Kidney capillary endothelial cell (primary cell): ENCODE measurements at places on chromosomes 3 and 15.
A peak's percentile ranks its signal among the peaks of the same experiment; 100 is the strongest.

DNA sequence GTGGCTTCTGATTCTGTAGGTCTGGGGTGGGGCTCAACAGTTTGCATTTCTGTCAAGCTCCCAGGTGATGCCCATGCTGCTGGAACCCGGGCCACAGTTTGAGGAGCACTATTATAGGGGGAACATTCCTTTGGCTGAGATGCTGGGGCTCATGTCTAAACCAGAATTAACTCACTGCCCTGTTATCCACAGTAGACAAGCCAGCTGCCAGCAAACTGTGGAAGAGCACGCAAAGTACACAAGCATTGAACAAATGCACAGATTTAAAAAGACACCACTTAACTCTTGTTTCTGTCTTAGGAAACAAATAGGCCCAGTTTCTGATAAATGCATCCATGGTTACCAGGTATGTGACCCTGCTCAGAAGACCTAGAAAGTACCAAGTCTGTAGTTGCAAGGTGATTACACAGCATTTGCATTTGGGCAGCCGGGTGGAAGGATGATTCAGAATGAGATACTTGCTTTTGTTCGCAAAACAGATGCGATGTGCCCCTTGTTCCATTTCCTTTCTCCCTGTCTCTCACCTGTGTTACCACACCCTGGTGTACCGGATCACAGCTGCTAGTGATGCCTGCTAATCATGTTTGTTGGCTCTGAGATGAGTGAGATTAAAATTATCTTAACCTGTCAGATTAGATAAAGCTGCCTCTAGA, 12.4 kb downstream of the GYG1 start:
- DNase-seq, result no peak

DNA sequence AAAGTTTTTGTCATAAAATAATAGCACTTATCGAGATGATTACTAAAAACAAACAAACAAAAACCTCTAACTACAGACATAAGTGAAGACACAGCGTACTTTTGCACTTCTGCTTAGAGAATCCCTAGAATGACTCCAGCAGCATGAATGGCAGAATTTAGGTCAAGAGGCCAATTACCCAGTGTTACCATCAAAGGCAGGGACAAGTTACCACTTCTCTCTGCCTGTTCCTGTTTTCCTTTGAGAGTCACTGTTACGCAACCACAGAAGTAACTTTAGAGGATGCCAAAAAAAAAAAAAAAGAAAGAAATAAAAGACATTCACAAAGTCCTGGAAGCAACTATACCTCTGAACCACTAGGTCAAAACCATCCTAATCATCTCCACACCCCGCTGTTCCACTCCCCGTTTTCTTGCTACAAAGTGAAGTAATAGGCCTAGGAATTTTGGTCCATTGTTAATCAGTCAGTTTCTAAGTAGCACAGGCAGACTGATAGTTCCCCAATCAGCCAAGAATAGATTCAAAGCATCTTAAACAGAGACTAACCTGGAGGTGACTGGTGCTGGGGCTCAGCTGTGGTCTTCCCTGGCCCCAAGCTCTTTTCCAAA, 41.9 kb downstream of the FMN1 start:
- no peak for DNase-seq

DNA sequence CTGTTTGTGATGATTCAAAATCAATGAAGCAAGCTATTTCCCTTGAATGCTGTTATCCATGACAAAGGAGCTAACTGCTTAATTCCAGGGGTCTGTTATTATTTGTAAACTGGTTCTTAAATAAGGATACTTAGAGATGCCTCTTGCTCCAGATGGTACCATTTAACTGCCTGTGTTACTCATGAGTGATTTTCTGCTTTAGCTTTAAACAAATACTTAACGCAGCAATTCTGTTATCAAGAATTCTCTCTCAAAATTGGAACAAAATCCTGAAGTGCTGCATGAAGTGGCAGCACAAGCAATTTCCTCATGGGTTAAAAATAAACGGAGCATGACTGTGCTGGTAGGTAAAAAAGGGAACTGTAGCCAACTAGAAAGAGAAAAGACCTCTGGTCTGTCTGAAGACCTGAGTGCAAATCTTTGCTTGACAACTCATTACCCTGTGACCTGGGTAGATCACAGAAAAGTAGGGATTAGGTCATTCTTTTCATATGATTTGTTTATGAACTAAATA, 62.5 kb upstream of the GBE1 start:
- no peak for DNase-seq

DNA sequence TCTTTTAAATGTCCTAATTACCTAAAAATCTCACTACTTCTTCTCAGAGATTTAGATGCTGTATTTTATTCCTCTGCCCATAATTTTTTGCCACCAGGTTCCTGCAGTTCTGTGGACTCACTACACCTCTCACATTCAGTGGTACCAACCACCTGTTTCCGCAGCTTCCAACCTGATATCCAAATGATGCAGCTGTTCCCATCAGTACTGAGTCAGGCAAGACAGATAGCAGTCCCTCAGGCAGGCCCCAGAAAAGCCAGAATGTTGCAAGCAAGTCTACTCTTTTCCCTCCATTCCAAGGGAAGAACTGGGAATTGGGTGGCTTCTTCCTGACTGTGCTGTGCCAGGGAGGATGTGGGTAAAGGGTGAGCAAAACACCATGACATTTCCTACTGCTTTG, 39.0 kb downstream of the MNS1 start:
- no peak for DNase-seq

DNA sequence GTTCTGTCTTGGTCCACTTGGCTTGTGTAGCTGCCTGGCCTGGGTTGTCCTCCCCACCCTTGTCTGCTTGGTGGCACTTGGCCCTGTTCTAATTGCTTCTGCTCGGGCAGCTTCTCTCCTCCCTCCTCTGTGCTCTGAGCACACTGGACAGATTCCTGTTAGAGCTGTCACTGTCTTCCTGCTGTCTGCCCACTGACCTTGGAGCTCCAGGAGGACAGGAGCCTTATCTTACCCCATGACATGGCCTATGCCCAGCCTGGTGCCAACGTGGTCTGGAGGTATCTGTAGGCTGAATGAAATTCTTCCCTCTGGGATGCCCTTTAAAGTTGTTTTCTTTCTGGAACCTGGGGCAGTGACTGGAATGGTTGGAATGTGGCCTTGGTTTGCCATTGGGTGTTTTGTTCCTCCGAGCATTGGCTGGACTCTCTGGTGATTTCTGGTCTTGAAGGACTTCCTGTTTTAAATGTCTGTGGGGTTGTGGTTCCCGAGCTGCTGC, 94.1 kb downstream of the FAM43A start:
- no peak for DNase-seq

DNA sequence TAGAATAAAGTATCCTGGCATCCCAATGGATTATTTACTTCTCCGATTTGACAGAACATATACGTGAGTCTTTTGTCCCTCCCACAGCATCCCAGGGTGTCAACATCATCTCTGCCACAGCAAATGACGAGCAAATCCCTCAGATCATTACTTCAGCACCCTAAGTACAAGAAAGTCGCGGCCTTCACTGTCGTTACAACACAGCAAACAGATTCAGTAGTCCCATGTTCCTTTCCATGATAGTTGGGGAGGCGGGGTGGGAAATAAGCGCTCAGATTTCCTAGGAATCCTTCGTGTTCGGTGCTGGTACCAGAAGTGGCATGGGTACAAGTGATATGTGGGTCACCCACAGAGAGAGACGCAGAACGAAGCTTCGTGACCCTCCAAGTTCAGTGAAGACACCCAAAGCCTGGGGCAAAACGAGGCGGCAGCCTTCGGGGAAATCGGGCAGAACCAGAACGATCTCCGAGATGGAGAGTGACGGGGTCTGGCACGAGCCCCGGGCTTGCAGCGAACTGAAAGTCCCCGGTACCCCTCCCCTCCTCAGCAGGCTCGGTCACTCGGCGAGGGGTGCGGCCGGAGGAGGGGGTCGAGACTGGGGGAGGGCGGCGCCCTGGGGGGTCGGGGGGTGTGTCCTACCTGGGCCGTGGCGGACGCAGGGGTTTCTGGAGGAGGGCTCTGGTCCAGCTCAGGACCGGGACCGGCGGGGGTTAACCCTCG, 619 bp downstream of the TTBK2 start:
- DNase-seq, result peak; percentile 40

- no peak for DNase-seq
Observed at GRCh38 chr3:16136055-16136454, 38.4 kb upstream of the GALNT15 start.

- DNase-seq, result no peak
Observed at GRCh38 chr15:71120428-71120944, 5.2 kb downstream of the THSD4 start.

DNA sequence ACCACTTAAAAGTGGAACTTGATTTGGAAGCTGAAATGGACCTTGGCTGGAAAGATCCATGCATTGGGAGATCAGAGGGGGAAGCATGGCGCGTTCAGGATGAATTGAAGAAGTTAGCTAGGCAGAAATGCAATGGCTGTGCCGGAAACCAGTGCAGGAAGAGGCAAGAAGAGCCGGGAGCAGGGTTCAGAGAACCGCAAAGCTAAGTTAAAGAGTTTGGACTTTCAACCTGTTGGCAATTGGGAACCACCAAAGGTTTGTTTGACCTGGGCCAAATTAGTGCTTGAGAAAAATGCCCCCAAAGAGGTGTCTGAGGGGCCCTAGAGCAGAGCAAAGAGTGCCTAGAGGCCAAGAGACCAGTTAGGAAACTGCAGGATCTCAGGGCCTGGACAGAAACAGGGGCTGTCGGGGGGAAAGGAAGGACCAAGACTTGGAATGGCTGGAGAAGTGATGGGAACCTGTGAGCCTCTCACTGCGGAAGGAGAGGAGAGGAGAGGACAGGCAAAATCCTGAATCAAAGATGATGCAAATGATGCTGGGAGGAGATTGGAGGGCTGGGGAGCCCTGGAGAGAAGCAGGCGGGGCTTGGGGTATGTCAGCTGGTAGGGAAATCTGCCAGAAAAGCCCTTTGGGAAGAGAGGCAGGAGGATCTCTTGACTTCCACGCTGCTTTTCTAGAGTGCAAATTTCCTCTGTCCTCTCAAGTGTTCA, 49.3 kb downstream of the FAM174B start:
- no peak for DNase-seq

DNA sequence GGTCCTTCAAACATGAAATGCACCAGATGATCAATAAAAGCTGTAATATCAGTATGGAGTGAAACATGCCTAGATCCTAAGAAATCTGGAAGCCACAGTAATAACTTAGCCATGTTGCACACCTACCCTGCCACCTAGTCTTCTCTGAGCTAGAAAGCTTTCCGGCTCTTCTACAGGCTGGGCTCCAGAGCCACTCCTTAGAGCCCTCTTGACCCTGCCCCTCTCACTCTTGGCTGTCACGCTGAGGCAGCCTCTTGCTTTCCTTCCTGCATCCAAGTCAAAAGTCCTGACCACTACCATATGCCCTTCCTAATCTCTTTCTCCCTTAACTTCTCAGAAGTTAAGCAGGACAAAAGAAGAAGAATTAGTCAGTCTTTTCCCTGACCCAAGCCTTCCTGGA, 17.7 kb downstream of the RBM15B start:
- no peak for DNase-seq

- DNase-seq, result no peak
Observed at GRCh38 chr3:172294223-172294806, 153.9 kb downstream of the GHSR start.

- DNase-seq, result no peak
Observed at GRCh38 chr3:187274315-187274976, 17.1 kb downstream of the MASP1 start.

GRCh38 chr15:41554343-41554742, 4.7 kb upstream of the TYRO3 start:
- no peak for DNase-seq

- DNase-seq, result no peak
Observed at GRCh38 chr3:118761291-118761606, 273.4 kb downstream of the IGSF11 start.

- no peak for DNase-seq
Observed at GRCh38 chr3:187481426-187481825, 113.2 kb downstream of the RTP4 start.

- peak; percentile 64 for DNase-seq
Observed at GRCh38 chr15:68553994-68554720, 24.6 kb upstream of the CORO2B start.

DNA sequence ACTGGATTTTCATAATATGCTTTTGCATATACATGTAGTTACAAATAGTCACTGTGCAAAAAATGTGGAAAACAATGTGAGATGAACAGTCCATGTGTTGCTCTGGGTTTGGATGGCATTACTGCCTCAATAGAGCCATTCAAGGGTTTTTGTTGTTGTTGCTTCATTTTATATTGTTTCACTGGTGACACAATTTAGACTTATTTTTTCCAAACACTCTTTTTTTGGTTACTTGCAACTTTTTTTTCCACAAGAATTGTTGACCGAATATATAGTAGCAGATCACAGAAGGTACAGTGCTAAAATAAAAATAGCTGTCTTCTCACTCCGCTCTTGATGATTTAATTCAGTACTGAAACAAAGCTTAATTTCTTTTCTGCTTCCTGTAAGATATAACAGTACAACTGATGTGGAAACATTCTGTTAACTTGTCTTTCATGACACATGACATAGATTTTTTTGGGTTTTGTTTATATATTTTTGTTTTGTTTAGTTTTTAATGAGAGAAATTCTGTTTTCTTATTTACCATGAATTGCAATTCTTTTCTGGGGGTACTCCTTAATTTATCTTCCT, 618.6 kb downstream of the NAALADL2 start:
- DNase-seq, result no peak

DNA sequence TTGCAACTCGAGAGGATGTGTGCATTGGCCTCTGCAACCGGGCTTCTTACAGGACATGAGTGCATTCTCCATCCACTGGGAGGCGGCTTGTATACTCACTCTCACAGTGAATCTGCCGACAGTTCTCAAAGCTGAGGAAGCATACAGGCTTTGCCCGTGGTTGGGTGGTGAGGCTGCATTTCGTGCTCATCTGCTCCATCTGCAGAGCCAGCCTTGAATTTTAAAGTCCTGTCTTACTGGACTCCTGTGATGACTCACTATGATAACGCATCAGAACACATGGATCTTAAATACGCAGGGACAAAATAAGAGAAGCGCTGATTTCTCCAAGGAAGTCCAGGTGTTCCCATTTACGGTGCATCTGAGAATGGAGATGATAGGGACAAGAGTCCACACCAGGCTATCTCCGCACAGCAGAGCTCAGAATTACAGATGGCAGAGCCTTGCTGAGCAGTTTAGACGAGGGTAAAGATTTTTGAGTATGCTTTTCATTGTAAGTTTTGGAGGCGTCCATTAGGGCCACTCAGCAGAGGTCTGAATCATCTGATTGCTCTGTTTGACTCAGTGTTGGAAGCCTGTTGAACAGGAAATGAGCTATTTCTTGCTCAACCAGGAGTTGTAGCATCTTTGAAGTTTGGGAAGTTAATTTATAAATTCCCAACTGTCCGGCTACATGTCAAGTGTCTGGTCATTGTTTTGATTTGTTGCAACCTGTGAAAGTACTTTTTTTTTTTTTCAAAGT, 87.1 kb downstream of the GABRG3 start:
- DNase-seq, result peak; percentile 70

DNA sequence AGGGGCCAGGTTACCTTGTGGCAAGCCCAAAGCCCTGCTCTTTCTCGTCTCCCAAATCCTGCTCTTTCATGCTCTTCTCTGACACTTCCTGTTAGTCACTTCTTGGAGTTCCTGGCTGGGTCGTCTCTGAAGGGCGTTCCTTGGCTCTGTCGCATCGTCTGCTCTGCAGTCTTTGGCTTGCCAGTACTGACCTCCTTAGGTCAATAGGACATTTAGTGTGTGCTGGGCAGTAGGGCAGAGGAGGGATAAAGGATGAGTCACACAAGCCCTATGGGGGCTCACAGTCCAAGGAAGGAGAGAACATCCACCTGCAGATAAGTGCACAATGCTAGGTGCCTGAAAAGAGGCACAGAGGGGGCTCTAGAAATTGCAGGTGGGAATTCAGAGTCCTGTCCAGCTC, 87.5 kb downstream of the FAM43A start:
- DNase-seq, result peak; percentile 80
